Omental fat pad (tissue), 4 donors: ENCODE measurements at places on chromosomes 2 and 18.

- no peak for DNase-seq
Observed at GRCh38 chr2:160534249-160534648, 40.6 kb upstream of the RBMS1 start.

GRCh38 chr18:38198526-38198925 is 632.9 kb upstream of the CELF4 start:
- no peak for DNase-seq

GRCh38 chr2:182540252-182540651 is 113.4 kb upstream of the PDE1A start:
- DNase-seq, result no peak

GRCh38 chr2:219452361-219453317 is 18.0 kb downstream of the SPEG start:
- peak; percentile 63 for DNase-seq

GRCh38 chr2:71678874-71679273 is 225.5 kb downstream of the DYSF start:
- no peak for DNase-seq

- DNase-seq, result no peak
Observed at GRCh38 chr2:96152304-96153161, 7.3 kb upstream of the DUSP2 start.

DNA sequence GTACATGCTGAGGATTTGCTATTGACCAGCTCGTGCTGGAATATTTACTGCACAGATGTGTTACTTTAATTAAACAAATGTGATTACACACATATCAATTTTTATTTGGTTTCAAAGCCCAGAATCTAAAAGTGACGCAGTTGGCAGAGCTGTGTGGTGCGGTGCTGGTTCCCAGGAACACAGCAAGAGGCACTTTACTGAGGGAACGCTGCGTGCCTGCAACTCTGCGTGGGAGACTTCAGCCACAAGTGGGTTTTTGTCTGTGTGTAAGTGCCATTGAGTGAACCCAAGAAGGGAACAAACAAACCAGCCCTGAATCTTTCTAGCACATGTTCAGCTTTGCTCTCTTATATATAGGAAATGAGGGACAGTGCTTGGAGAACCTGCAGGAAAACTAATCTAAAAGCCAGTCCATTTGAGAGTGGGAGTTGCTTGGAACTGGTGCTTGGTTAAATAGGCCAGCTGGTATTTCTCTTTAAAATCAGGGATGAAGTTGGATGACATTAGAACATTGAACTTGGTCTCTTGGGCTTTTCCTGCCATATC is 196.6 kb upstream of the CELF4 start:
- no peak for DNase-seq

DNA sequence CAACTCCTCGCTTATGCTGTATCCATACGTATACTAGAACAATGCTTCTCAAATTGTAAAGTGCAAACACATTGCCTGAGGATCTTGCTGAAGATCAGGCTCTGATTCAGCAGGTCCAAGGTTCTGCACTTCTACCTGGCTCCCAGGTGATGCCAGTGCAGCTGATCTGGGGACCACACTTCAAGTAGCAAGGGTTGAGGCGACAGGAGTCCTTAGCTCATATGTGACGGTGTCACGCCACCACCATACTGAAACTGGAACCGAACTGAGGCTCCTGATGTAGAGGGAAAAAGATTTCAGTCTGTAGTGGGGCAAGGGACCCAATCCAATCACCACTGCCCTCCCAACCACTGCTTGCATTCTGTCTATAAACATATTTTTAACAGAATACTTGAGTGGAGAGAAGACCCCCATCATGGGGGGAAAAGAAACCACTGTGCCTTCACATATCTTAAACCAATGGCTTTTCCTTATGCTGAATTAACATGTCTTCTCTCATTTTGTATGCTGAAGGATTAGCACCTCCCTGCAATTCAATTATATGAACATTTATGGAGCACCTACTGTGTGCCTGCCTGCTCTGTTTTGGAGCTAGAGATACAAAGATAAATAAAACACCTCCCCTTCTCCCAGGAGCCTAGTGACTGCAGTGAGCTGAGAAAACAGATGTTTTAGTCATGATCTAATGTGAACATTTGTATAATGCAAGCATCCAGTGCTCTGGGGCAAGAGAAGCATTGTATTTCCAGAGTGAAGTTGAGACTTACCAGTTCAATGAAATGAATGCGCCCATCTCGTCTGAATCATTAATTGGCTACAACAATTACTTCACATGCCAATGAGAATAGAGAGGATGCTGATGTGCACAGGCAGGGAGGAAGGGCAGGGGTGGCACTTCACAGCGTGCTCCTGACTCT is 6.6 kb upstream of the ASAP2 start:
- no peak for DNase-seq

- DNase-seq, result no peak
Observed at GRCh38 chr2:143477714-143478443, 348.7 kb downstream of the ARHGAP15 start.

- no peak for DNase-seq
Observed at GRCh38 chr2:85011098-85011497, 40.1 kb downstream of the KCMF1 start.

- no peak for DNase-seq
Observed at GRCh38 chr2:109724533-109725460, 69.3 kb upstream of the RGPD5 start.

GRCh38 chr2:134491022-134491421 is 227.8 kb downstream of the TMEM163 start:
- DNase-seq, result no peak

DNA sequence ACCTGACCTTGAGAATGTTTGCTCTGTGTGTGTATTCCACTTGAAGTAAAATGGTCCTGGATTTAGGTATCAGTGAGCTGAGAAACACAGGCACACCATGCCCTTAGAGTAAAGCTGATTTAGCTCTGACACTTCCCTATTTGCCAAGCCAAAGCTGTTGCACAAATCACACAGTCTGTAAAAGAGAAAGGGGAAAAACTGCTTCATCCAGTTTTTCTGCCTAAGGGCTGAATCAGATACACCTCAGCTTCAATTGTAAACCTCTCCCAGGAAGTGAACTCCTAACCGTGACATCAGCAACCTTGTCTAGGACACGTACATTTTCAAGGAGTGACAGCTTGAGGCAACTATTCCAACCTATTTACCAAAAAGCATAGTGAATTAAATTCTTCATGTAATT is 150.4 kb downstream of the NR4A2 start:
- DNase-seq, result no peak

DNA sequence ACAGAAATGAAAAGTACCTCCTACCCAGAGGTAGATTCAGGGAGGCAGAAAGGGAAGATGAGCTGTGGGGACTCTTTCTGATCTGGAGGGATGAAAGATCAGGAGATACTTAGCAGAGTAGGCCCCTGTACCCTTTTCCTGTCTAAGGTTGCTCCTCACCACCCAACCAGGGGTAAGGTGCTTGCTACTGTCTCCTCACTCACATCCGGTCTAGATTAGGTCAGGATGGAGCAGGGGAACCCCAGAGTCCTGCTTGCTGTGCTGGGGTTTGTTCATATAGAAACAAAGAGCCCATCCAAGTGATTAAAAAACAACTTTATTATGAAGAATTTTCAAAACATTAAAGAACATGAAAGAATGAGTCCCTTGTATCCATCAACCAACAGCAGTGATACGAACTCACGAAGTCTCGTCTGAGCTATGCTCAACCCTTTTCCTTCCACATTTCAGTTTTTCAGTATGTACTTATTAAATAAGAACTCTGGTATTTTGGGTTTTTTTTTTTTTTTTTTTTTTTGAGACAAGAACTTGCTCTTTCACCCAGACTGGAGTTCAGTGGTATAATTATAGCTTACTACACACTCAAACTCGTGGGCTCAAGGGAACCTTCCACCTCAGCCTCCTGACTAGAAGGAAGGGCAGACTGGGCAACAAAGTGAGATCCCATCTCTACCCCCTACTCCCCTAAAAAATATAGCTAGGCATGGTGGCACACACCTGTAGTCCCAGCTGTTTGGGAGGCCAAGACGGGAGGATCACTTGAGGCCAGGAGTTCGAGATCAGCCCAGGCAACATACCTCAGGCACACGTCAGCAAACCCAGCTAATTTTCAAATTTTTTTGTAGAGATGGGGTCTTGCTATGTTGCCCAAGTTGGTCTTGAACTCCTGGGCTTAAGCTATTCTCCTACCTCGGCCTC is 28.5 kb upstream of the MCFD2 start:
- no peak for DNase-seq

DNA sequence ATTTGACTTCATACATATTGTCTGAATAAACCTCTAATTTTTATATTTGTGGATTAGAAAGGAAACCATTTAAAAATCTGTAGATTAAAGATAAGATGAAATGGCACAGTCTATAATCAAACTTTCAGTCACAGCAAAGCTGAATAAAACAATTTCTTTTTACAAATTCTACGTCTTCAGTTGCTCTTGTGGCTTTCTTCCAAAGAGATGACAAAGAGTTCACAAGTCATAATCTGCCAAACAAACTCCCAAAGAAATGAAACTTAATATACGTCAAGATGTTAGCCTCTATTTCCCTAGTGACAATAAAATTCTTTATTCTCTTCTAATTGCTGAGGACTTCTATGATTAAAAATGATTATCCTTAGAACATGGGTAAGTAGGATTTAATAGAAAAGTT is 66.3 kb downstream of the FIGN start:
- no peak for DNase-seq

DNA sequence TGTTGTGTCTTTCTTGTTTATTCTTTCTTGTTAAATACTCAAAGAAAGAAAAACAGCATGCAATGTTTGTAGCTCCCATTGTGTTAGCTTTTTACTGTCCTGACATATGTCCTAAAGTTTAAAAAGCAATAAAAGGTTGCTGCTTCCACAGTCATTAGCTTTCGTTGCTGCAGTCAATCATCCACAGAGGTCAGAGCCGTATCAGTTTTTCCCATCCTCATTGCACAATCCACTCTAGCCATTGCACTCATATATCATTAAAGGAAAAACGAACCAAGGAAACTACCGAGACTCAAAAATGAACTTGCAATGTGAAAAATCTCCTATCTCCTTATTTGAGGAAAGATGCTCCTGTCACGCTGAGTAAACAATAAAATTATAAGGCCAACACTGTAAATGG is 954.1 kb downstream of the DPP10 start:
- no peak for DNase-seq
